ENCODE measurements at places on chromosomes 5 and 9. TPM values are rescaled to one million over a fixed set of nuclear protein-coding genes. Genes with fewer than 3 reads are reported as not detected.

DNA sequence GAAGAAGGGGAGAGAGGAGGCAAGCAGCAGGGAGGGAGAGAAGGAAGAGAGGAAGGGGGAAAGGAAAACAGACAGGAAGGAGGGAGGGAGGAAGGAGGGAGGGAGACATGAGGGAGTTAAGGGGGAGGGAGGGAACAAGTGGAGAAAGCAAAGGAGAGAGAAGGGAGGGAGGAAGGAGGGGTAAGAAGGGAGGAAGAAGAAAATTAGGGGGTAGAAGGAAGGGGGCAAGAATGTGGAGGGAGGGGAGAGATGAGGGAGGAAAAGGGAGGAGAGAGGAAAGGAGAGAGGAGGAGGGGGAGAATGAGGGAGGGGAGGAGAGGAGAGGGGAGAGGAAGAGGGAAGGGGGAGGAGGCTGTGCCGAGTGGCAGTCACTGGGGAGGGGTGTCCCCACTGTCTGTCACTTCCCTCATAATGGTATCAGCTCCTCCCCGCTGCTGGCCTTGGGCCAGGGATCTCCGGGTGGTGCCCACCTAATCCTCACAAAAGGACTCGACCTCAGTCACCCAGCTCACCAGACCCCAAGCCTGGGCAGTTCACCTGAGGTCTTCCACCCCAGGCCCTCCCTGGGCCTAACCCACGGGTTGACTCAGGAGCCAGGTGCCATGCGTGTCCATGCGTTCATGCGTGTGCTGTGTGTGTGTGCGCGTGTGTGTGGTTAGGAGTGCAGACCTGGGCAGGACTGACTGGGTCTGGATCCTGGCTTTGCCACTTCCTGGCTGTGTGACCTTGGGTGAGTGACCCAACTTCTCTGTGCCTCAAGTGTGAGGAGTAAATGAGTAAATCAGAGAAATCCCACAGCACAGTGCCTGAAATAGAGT lies 18.1 kb downstream of the C9orf50 start:
- DNase-seq = no peak

DNA sequence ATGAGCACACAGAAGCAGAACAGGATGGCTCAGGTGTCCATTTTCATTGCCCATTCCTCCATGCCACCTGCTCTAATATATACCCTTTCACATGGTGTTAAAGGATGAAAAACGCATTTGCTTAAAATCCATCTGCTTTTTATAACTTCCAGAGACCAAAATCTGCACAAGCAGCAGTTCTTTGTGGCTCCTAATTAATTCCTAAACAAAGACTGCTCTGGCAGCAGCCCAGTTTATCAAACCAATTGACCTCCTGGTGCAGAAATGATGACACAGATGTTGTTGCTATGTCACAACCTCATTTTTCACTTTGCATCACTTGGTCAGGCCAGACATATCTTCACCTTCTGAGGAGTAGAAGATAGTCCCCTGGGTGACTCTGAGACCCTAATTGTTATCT lies 141.2 kb downstream of the ASTN2 start:
- no peak for DNase-seq

DNA sequence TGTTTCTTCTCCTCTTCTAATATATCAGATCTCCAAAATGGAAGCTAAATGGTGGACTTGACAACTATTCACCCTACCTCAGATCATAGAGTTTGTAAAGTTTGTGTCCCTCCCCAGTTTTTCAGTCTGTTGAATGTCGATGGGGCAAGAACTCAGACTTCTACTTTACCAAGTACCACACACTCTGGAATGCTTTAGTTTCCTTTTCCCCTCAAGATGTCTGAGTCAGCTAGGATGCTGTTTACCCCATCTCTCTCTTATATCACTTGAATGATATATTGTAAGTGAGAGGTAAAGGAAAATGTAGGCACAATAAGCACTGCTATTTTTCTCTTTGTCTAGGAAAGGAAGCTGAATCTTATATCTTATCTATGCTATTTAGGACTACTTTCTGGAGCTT lies 25.9 kb upstream of the TAL2 start:
- DNase-seq = no peak

Gene PCDHGA2
- 0.90 TPM for total RNA-seq

Gene GPR21
- total RNA-seq = 0.11 TPM

Gene ADRA1B
- total RNA-seq = 0.71 TPM

Gene HAPLN1
- total RNA-seq = under 0.01 TPM

All from LHCN-M2 (cell line).